Colonic mucosa (tissue), 4 donors: ENCODE measurements at places on chromosomes 5 and 9. TPM values are rescaled to one million over a fixed set of nuclear protein-coding genes. Genes with fewer than 3 reads are reported as not detected.

The TBC1D2 gene
- total RNA-seq, result 20.1 TPM

The PLEKHG4B gene
- total RNA-seq, result 0.05 TPM

DNA sequence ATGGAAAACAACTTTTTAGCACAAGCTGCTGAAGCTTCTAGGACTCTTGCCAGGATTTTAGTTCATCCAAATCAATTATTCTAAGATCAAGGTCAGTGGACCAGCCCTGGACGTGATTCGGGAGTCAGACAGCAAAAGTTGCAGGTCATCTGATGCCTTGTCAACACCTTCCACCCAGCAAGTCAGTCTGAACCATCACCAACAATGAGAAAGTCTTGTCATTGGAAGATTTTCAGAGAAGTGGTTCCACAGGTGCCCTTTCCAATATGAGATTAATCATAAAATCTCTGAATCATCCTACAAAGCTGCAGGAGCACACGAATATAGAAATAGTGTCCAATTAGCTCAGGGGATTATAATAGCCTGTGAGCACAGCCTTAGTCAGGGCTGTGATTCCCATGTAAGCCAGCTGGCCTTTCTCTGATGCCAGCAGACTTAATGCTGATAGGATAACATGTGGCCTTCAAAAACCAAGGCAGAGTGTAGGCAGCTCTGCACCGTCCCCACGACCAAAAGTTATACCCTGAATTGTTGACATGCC is 445.0 kb upstream of the TRPC7 start:
- H3K36me3 ChIP-seq, result no peaks in the 10 kb centered on the region
- no peaks in the 10 kb centered on the region for H3K27me3 ChIP-seq
- no peak for DNase-seq
- no peaks in the 10 kb centered on the region for H3K4me1 ChIP-seq
- no peak overlapping the region for H3K27ac ChIP-seq

DNA sequence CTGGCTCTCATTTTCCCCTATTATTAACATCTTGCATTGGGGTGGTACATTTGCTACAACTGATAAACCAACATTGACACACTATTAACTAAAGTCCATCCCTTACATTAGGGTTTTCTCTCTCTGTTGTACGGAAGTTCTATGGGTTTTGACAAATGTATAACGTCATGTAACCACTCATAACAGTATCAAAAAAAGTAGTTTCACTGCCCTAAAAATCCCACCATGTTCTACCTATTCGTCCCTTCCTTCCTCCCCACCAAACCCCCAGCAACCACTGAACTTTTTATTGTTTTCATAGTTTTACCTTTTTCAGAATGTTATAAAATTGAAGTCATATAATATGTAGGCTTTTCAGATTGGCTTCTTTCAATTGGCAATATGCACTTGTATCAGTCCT is 40.1 kb downstream of the MLLT3 start:
- H3K4me3 ChIP-seq, result no peak overlapping the region
- no peak for DNase-seq
- H3K36me3 ChIP-seq, result no peaks in the 10 kb centered on the region
- no peak overlapping the region for H3K27ac ChIP-seq

GRCh38 chr5:136269973-136270372 is 77.0 kb upstream of the SMIM32 start:
- no peaks in the 10 kb centered on the region for H3K27me3 ChIP-seq
- no peaks in the 10 kb centered on the region for H3K36me3 ChIP-seq
- no peak overlapping the region for H3K4me3 ChIP-seq

DNA sequence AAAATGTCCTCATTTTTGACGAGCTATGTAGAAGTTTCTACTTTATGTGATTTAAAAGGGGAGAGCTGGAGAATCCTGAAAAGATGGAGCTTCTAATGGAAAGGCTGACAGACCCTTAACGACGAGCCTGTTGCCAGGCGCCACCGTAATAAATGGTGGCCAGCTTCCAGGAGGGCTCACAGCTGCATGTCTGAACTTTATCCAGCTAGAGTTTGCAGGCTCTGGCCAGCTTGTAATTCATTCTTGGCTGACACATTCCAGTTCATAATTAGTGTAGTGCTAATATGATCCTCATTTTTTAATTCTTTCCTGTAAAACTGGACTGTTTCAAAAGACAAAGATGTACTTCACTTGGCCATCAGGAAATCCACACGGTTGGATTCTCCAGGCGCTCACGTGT is 246.7 kb downstream of the GAS1 start:
- no peaks in the 10 kb centered on the region for H3K27me3 ChIP-seq
- H3K36me3 ChIP-seq, result no peaks in the 10 kb centered on the region
- H3K4me1 ChIP-seq, result no peaks in the 10 kb centered on the region
- no peak for DNase-seq
- no peak overlapping the region for H3K27ac ChIP-seq
